Frontal cortex (tissue), 4 donors: ENCODE measurements at places on chromosomes 7 and 10.

DNA sequence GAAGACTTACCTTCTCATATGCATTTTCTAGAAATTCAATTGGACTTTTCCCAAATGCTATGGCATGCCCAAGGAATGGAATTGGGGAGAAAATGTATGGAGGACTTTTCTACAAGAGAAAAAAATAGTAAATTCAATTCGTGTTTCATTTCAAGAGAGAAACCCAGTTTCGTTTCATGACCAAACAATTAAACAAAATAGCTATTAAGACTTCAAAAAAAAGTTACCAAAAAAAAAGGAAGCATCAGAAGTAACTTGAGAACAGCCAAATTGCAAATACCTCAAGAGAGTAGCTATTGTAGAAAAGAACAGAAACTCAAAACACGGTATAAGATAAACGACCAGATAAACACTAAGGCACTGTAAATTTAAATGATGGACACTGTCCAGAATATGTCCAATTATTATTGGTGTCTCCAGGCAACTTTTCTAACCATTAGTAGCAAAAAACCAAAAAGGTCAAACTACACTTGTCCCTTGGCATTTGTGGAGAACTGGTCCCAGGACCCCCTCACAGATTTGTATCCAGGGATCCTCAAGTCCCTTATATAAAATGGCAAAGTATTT is 2.4 kb downstream of the CYP51A1 start:
- DNase-seq: no peak

GRCh38 chr7:94182066-94182465 is 177.9 kb upstream of the BET1 start:
- DNase-seq: no peak

GRCh38 chr7:8184221-8184620 is 77.7 kb downstream of the ICA1 start:
- DNase-seq: no peak

DNA sequence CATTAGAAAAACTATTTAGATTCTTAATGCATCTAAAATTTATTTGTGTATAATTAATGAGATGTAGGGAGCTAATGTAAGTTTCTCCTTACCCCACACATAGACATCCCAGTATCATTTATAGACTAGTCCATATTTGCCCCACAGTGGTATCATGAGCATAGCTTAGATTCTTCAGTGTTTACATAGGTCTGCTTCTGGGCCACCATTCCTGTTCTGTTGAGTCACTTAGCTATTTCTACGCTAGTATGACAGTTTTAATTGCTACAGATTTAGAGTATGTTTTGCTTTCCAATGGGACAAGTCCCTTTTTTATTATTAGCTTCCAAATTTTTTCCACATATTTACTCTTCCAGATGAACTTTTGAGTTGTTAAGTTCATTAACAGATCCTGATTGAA is 69.4 kb downstream of the MCMBP start:
- no peak for DNase-seq

GRCh38 chr7:22477876-22478450 is 22.0 kb downstream of the STEAP1B start:
- DNase-seq: no peak

DNA sequence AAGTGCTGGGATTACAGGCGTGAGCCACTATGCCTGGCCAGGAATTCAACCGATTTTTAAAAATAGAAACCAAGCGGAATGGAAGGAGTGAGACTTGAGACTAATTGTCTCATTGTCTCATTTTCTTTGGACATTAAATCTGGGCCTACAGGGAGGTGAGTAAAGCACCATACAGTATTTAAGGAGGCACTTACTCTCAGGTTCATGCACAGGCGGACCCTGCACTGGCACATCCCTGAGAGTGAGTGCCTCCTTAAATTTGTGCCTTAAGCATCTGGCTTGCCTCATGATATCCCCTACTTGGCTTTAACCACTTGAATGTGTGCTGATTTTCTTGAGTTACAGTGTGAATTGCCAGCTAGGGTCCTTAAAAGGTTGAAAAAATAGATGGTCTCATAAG is 10.6 kb downstream of the UBE3C start:
- no peak for DNase-seq

DNA sequence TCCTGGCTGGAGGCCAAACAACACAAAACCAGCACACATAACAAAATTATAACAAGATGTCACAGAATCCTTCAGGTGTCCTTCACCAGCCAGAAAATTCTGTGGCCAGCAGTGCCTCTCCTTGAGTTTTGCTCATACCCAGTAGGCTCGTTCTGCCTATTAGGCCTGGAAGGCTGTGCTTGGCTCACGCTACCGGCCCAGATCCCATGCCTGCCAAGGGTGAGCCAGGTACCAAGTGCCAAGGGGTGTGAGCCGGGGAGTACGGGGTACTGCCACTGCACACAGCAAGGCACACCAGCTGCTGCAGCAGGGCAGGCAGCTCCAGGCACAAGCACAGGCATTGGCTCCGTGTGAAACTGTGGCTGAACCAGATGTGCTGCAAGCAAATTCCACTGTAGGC is 1562.0 kb downstream of the REEP3 start:
- DNase-seq: no peak

- DNase-seq: no peak
These were observed 171.4 kb upstream of the HABP2 start for GRCh38 chr10:113381416-113381815.

GRCh38 chr7:156236936-156237599 is 403.5 kb upstream of the RNF32 start:
- DNase-seq: no peak
